ENCODE measurements at places on chromosomes 3 and 15. TPM values are rescaled to one million over a fixed set of nuclear protein-coding genes. Genes with fewer than 3 reads are reported as not detected.

GRCh38 chr15:56496635-56497034, 31.7 kb upstream of the MNS1 start:
- H3K4me3 ChIP-seq: no peak overlapping the region
- no peaks in the 10 kb centered on the region for H3K27me3 ChIP-seq
- H3K36me3 ChIP-seq: no peaks in the 10 kb centered on the region
- no peak overlapping the region for H3K27ac ChIP-seq

DNA sequence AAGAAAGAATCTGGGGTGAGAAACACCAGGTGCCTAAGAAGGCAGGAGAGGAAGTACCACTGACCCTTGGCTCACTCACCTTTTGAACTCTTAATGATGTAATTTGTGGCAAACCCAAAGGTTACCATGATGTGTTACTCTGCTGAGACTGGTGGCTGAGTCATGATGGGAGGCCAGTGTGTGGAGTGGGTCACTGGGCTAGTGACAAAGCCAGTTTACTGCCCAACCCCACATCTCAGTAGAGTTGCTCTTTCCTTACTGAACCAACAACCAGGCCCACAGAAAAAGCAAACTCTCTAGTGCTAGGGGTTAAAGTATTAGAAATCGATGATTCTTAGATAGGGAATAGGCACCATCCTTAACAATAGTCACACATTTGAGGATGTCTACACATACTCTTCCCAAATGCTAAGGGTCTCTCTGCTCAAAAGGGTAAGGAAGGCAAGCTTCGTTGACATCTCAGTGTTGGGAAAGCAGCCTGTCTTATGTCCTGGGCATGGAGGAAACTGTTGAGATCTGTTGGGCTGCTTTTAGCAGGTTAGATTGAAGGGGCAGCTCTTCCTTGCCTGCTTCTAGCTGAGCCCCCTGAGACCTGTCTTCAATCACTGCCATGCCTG, 3.1 kb downstream of the RBP2 start:
- H3K4me1 ChIP-seq: no peaks in the 10 kb centered on the region
- no peak for DNase-seq
- no peaks in the 10 kb centered on the region for H3K36me3 ChIP-seq
- H3K4me3 ChIP-seq: no peak overlapping the region
- H3K27me3 ChIP-seq: no peaks in the 10 kb centered on the region

The WDR5B gene
- total RNA-seq: 2.7 TPM

DNA sequence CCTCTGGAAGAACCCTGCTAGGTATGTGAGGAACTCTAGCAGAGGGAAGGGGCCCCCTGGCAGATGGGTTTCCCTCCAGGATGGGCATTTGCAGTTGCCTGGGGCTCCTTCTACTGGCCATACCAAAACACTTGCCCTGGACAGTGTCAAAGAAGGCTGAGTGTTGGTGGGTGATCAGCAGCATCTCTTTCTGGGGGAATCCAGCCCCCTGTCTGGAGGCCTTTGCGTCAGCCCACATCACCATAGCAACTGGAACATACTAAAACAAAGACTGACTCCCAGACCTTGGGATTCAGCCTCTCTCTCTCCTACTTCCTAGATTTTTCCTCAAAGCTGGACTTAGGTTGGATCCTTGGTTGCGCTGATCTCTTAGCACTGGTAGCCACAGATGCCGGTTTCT, 8.1 kb downstream of the CEMIP start:
- H3K4me3 ChIP-seq: no peak overlapping the region
- H3K4me1 ChIP-seq: no peaks in the 10 kb centered on the region
- DNase-seq: peak; percentile 36
- no peaks in the 10 kb centered on the region for H3K36me3 ChIP-seq
- no peak overlapping the region for H3K27ac ChIP-seq

- no peak for DNase-seq
- no peaks in the 10 kb centered on the region for H3K27me3 ChIP-seq
- no peaks in the 10 kb centered on the region for H3K36me3 ChIP-seq
Measured at GRCh38 chr3:51687431-51688205, 16.6 kb downstream of the TEX264 start.

All from GM23338 (cell line).